ENCODE measurements at places on chromosomes 6 and 20.

DNA sequence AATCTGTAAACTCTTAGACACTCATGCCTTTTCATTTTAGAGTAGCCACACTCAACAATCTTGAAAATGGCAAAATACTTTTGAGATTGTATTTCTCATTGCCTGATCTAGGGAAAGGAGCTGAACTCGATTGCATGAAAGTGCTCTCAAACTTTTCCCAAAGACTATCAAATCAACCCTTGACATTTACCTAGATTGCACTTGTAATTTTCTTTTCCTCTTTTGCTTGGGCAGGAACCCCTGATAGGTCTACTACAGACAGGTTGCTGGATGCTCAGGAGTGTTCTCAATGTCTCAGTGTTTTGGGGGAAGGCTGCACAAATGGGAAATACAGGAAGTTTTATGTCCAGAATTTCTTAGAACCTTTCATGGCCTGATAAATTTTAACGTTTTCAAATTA lies 468.0 kb upstream of the GJE1 start:
- no peak for DNase-seq

- DNase-seq, result no peak
Observed at GRCh38 chr6:168039849-168040248, 39.2 kb downstream of the FRMD1 start.

GRCh38 chr6:11197175-11197536 lies 35.3 kb downstream of the NEDD9 start:
- no peak for DNase-seq

DNA sequence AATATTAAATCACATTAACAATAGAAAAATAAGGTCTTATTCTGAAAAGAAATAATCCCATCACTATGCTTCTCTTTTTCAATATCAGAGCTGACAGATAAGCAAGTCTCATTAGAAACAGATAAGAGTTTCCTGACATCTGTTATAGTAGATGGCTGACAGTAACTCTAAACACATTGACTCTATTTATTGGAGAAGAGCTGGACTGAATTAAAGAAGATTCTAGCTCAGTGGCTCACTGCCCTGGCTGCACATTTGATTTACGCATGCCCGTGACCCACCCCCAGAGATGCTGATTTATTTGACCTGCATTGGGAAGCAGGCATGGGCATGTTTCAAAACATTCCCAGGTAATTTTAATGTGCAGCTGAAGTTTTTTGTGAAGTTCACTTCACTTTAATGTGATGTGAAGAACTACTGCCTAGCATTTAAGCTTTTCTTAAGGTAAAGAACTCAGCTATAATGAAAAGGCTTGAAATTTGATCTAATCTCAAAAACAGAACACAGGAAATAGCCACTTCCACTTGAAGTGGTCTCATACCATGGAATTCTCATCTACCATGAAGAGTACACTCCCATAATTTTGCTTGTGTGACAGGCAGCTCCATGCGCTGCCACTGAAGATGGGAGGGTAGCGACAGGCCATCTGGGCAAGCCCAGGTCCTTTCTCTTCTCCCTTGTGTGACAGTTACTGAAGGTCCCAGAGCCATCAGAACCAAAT lies 162.3 kb downstream of the TPBG start:
- no peak for DNase-seq

DNA sequence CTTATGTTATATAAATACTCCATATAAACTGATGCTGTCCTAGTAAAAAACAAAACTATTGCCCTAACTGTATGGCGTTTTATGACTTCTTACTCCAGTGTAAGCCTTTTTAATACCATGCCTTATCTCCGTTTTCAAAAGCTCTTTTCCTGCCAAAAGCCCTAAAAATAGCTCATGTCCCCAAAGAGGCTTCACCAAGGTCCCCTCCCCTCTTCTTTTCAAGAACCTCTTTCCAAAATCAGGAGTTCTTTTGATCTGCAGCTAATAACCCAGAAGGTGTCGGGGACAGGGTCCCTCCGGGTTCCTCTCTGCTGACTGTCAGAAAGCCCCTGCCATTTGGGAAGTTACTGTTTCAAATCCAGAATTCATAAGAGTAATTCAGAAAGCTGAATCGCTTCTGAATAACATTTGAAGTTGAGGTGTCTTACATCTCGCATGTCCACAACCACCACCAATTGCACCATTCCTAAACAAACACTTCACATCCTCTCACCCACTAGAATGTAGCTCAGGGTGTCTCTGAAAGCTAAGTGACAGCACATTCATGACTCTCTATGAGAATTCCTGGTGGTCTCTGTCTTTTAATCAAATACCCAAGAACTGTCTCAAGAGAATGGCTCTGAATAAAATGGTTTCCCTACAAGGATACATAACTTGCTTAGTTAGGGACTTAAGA lies 13.3 kb downstream of the TASP1 start:
- DNase-seq, result no peak

GRCh38 chr20:47583551-47583950 lies 81.9 kb downstream of the NCOA3 start:
- no peak for DNase-seq

DNA sequence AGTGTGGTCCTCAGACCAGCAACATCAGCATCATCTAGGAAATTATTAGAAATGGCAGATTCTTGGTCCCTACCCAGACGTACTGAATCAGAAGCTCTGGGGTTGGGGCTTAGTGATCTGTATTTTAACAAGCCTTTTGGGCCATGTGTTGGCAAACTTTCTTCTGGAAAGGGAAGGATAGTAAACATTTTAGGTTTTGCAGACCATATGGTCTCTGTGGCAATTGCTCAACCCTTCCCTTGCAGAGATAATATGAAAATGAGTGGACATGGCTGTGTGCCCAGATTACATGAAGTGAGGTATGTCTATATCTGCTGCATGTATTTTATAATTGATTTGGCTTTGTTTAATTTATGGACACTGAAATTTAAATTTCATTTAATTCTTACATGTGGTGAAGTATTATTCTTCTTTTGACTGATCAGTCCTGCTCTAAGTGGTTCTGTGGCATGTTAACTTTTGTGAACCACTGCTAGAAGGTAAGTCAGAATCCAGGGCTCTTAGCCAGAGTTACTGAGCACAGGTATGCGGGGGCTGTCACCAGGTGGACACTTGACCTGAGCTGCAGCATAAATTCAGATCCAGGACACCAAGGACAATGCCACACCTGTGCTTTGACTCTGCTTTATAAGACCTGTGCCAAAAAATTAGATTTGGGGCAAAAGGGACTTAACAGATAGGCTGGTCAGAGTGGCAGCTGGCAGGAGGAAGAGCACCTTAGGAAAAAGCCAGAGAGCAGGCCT lies 43.2 kb downstream of the LY86 start:
- DNase-seq, result no peak

DNA sequence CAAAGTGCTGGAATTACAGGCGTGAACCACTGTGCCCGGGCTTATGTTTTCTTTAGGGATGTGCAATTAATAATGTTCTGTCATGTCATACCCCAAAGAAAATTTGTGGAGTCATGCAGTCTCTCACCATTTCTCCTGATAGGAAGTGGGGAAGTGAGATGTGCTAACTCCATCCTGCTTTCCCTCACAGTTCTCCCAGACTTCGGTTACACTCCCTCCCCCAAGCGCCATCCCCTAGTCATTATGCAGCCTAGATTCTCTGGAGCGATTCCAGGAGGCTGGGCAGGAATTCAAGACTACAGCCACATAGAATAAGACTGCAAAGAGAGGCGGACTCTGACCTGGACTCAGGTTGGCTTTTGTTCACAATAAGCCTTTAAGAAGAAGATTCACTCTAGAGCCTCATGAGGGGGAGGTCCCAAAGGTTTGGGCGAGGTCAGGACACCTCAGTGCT lies 271.4 kb downstream of the ALDH8A1 start:
- no peak for DNase-seq

DNA sequence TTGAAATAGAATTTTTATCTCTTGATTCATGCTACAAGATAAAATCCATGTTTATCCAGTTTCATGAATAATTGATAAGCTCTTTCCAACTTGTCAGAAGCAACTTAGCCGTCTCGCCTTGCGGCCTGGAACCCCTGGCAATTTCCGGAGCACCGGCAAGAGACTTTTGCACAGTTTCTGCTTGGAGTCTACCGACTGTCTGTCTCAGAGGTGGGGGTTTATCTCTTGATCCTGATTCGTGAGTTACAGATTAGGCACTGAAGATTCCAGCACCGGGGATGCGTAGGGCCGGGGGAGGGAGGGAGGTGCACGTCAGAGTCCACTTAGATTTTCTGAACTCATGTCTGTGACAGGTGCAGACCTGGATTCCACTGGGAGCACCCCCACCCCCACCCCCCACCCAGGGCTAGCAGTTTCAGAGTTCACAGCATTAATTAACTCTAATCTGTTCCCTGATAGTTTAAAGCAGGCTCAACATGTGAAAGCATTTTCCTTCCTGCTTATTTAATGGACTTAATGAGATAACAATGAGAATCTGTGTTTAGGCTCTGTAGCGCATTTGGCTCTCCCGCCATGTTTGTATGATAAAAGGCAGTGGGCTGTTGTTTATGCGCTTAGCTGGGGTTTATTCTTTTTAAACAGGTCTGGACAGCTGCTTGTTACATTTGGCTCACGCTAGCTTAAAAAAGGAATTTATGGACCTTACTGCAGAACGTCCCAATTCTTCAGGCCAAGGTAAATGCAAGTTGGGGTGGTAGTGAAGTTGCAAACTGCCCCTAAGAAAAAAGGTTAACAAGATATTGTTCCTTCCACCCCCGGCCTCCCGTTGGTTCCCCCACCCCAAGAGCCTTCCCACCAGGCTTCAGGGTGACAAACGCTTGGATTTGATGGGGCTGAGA lies 8.1 kb upstream of the APCDD1L start:
- DNase-seq, result no peak

DNA sequence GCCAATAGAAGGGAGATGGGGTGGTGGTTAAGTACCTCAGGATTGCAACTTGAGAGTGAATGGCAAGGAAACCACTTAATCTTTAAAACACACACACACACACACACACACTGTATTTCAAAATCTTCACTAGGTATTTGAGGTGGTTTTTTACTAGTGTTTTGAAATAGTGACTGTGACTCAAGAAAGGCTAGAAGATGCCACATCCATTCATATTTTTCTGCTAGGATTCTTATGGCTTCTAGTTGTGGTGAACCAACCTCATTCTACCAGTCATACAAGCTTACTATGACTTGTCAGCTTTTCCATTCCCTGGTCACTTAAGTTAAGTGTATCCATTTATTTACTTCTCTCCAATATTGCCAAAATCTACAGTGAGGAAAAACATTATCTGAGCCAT lies 519.4 kb upstream of the JAG1 start:
- no peak for DNase-seq

GRCh38 chr20:592506-592905 lies 17.6 kb downstream of the TCF15 start:
- DNase-seq, result no peak

- peak; percentile 68 for DNase-seq
Observed at GRCh38 chr20:36644032-36644705, 1.8 kb downstream of the SLA2 start.

GRCh38 chr6:41182069-41183034 lies 18.6 kb downstream of the TREML2 start:
- peak; percentile 71 for DNase-seq

DNA sequence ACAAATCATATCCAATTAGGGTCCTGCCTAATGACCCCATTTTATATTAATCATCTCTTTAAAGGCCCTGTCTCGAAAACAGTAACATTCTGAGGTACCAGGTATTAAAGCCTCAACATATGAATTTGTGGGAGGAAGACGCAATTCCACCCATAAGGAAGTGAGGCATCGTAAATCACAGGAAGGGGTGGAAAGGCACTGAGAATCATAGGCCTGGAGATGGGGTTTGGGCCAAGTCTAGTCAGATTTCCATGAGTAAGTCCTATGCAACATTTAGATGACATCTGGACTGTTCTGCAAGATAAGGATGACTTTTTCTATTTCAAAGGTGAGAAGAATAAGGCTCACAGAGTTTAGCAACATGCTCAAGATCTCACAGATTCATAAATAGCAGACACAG lies 534.0 kb downstream of the KHDRBS2 start:
- no peak for DNase-seq

GRCh38 chr6:167397712-167398111 lies 72.8 kb downstream of the TTLL2 start:
- DNase-seq, result no peak

GRCh38 chr20:32208499-32209154 lies 947 bp downstream of the POFUT1 start:
- no peak for DNase-seq

DNA sequence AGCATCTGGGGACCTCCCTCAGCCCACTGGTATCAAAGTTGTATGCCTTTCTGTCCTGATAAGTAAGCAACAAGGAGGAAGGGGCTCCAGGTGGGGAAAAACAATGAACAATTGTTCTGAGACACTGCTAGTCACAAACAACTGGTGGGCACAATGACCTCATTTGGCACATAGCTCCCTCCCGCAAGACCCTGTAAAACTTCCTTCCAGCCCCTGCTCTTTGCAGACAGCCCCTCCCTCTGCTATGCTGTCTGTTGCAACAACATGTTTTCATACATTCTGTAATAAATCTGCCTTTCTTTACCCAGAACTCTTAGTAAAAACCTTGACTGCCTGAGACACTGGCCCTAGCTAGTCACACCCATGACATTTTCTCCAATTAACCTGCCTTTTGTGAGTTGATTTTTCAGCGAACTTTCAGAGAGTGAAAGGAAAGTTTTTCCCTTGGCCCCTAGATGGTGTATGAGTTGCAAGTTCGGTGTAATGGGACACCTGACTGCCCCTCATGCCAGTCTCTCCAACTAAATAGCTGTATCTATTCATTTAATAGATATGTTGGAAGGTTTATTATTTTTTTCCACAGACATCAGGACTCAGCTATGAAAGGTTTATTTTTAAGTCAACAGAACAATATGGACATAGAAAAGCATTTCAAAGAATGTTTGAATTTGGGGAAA lies 142.3 kb upstream of the SLC22A16 start:
- no peak for DNase-seq

Measured in CD4-positive, alpha-beta T cell treated with Interleukin-10 for 1 hour (primary cell).